ENCODE measurements at places on chromosomes 11 and 22.

GRCh38 chr11:17275400-17276235 is 921 bp upstream of the NUCB2 start:
- no peak for DNase-seq

GRCh38 chr22:50175191-50175461 is 4.6 kb downstream of the PANX2 start:
- no peak for DNase-seq

- DNase-seq: no peak
Observed at GRCh38 chr11:33640730-33641371, 59.8 kb downstream of the C11orf91 start.

DNA sequence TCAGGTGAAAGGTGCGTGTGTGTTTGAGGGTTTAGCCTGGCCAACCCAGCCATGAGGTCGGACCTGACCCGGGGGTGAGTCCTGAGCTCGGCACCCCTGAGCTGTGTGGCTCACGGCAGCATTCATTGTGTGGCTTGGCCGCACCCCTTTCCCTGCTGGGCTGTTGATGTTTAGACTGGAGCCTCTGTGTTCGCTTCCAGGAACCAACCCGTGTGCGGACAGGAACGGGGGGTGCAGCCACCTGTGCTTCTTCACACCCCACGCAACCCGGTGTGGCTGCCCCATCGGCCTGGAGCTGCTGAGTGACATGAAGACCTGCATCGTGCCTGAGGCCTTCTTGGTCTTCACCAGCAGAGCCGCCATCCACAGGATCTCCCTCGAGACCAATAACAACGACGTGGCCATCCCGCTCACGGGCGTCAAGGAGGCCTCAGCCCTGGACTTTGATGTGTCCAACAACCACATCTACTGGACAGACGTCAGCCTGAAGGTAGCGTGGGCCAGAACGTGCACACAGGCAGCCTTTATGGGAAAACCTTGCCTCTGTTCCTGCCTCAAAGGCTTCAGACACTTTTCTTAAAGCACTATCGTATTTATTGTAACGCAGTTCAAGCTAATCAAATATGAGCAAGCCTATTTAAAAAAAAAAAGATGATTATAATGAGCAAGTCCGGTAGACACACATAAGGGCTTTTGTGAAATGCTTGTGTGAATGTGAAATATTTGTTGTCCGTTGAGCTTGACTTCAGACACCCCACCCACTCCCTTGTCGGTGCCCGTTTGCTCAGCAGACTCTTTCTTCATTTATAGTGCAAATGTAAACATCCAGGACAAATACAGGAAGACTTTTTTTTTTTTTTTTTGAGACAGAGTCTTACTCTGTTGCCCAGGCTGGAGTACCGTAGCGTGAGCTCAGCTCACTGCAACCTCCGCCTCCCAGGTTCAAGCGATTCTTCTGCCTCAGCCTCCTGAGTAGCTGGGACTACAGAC is 53.9 kb upstream of the PPP6R3 start:
- no peak for DNase-seq

GRCh38 chr11:2210366-2211112 is 38.9 kb upstream of the TH start:
- DNase-seq: peak; percentile 26

- DNase-seq: no peak
Observed at GRCh38 chr11:134661660-134662059, 249.6 kb upstream of the B3GAT1 start.

GRCh38 chr22:37464181-37464580 is 22.0 kb downstream of the MFNG start:
- no peak for DNase-seq

- no peak for DNase-seq
Observed at GRCh38 chr11:134519390-134519750, 107.3 kb upstream of the B3GAT1 start.

- DNase-seq: no peak
Observed at GRCh38 chr11:23236826-23237555, 376.7 kb upstream of the CCDC179 start.

DNA sequence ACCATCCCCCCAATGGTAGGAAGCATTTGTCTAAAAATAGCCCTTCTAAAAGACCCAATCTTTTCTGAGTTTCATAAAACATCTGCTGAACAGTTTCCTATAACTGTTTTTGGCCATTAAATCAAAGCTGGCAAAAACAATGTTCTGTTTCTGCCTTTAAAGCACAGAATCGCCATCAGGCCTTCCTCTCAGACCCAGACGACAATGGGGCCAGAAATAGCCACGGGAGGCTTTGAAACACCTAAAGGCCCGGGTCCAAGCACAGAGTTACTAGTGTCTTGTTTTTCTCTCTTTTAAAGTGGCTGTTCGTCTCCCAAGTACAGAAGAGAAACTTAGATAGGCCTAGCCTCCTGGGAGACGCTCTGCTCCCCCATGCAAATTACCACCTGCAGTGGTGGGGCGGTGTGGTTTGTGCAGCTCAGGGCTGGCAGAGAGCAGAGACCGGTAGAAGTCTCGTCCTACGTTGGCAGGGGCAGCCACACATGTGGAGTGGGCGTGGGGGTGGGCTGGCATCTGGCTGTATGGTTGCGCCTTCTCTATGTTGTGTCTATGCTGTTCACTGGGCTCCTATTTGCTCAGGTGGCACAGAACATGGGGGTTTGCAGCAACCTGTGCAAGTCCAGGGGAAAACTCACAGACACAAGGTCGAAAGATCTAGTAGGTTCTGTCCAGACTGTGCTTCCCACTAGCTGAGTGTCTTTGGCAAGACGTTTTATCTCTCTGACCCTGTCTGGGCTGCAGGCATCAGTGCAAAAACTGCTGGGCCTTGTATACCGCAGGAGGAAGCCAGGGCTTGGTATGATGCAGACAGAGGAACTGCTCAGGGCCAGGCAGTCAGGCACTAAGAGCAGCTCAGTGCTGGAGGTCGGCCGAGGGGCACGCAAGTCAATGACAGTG is 23.6 kb upstream of the ETS1 start:
- DNase-seq: no peak

GRCh38 chr22:23915290-23915689 is 21.1 kb downstream of the MIF start:
- no peak for DNase-seq

GRCh38 chr11:117090111-117090706 is 8.0 kb downstream of the SIK3 start:
- no peak for DNase-seq

DNA sequence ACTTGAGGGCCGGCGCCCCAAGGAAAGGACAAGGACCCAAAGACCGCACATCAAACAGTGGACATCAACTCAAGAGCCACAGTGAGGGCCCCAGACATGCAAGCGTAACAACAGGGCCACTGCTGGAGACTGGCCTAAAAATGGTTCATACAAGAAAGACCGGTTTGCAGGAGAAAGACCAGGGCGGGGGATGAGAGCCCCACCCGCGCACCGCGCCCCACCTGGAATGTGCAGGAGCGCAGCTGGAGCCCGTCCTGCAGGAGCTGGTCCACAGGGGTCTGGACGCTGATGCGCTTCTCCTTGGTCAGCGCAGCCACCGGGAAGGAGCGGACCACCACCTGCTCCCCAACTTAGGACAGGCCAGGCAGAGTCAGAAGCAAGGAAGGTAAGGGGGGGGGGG is 13.9 kb downstream of the SBF1 start:
- DNase-seq: no peak

- no peak for DNase-seq
Observed at GRCh38 chr11:92739491-92739890, 230.0 kb upstream of the MTNR1B start.

- peak; percentile 76 for DNase-seq
Observed at GRCh38 chr11:1202776-1203504, 19.9 kb upstream of the MUC5B start.

GRCh38 chr11:443542-444199 is 1.9 kb upstream of the ANO9 start:
- no peak for DNase-seq

- no peak for DNase-seq
Observed at GRCh38 chr11:113181094-113181493, 133.3 kb upstream of the TTC12 start.

DNA sequence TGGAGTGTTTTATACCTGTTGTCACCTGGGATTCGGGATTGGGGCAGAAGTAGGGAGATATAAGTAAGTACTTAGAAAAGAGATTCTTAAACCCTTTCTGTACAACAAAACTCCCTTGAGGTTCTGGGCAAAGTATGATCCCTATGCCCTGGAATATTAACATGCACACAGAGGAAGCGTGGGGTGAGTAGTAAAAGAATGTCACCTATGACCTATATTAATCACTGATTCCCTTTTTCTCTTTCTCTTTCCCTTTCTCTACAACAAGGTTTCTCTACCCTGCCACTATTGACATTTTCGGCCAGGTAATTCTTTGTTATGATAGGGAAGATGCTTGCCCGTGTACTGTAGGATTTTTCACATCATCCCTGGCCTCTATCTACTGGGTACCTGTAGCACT is 209.7 kb upstream of the PLET1 start:
- DNase-seq: no peak

DNA sequence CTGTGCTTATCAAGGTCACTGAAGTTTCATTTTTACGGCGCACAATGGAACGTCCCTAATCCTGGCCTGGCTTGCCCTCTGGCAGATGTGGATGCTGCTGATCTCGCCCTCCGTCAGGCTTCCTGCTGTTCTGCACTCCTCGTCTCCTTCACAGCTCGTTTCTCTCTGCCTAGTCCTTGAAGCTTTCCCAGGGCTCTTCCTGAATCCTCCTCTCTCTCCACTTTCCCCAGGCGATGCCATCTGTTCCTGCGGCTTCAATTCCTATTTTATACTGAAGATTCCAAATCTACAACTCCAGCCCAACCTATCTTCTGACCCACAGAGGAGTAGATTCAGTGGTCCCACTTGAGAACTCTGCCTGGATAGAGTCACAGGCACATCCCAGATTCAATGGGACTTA is 14.2 kb downstream of the SLC22A8 start:
- DNase-seq: no peak

- no peak for DNase-seq
Observed at GRCh38 chr11:26987272-26987671, 6.6 kb upstream of the FIBIN start.

GRCh38 chr11:35288309-35288708 is 131.0 kb downstream of the SLC1A2 start:
- DNase-seq: no peak

- DNase-seq: peak; percentile 27
Observed at GRCh38 chr22:38067028-38067415, 9.8 kb downstream of the PICK1 start.

- DNase-seq: no peak
Observed at GRCh38 chr11:119107538-119108145, 498 bp downstream of the C2CD2L start.

GRCh38 chr11:124096364-124096763 is 18.9 kb upstream of the VWA5A start:
- DNase-seq: no peak

GRCh38 chr11:49303080-49303479 is 94.7 kb upstream of the FOLH1 start:
- no peak for DNase-seq

DNA sequence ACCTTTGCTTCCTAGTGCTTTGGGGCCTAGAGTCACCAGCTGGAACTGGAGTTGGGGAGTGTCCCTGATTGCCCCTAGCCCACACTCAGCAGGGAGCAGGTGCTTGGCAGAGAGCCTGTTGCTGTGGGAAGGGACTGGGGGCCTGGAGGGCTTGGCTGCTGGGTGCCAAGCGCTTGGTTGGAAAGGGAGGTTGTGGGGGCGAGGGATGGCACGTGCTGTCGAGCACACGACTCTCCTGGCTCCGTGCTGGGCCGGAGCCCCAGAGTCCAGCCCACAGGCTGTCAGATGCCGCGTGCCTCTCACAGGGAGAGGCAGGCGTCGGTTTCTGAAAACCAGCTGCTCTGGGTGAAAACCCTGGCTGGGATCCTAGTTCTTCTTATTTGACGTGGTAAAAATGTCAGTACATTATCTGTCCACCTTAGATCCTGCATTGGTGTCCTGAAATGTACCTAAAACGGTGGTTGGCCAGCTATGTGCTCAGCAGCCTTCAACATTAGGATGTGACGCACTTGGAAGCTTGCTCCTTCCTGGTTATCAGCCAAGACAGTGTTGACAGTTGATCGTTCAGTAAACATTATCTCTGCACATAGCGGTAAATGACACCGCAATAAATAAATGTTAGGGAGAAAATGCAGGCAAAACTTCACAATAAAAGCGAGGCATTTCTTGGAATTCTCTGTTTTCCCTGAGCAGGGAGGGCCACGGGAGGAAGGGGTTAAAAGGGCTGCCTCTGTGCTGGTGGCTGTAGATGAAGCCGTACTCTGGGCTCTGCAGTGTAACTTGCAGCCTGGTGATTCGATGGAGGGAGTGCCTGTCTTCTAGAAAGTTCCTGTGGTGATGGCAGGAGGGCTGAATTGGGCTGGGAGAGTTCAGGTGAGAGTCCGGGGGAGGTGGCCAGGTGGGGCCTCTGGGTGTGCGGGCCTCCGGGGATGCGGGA is 29.2 kb downstream of the GRAMD4 start:
- no peak for DNase-seq

DNA sequence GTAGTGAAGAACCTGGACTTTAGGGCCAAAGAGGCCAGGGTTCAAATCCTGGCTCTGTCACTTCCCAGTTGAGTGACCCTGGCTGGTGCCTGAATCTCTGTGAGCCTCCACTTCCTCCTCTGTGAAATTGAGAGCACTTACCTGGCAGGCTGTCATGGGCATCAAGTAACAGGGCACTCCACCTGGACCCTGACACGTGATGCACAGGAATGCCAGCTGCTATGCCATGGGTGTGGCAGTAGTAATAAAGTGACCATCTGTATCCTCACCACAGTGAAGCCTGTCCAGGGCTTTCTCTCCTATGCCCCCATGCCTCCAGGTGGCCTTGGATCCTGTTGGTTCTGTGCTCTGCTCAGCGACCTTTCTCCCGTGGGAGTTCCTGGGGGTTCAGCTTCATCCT is 29.8 kb upstream of the PPP6R3 start:
- no peak for DNase-seq

GRCh38 chr11:134655189-134655989 is 243.3 kb upstream of the B3GAT1 start:
- no peak for DNase-seq

- no peak for DNase-seq
Observed at GRCh38 chr11:115665958-115666357, 161.7 kb upstream of the CADM1 start.

- DNase-seq: no peak
Observed at GRCh38 chr11:12438291-12438690, 60.9 kb downstream of the PARVA start.

- no peak for DNase-seq
Observed at GRCh38 chr22:50169181-50169759, 1.3 kb upstream of the PANX2 start.
